ENCODE measurements at places on chromosomes 7 and 10.

GRCh38 chr10:87691506-87692070, 31.9 kb downstream of the PAPSS2 start:
- DNase-seq = no peak

GRCh38 chr10:22606164-22606614, 108.2 kb downstream of the PIP4K2A start:
- DNase-seq = peak; percentile 74

GRCh38 chr10:112248584-112249295, 34.5 kb upstream of the TECTB start:
- no peak for DNase-seq

GRCh38 chr10:46084321-46085165, 38.5 kb upstream of the MSMB start:
- DNase-seq = no peak

DNA sequence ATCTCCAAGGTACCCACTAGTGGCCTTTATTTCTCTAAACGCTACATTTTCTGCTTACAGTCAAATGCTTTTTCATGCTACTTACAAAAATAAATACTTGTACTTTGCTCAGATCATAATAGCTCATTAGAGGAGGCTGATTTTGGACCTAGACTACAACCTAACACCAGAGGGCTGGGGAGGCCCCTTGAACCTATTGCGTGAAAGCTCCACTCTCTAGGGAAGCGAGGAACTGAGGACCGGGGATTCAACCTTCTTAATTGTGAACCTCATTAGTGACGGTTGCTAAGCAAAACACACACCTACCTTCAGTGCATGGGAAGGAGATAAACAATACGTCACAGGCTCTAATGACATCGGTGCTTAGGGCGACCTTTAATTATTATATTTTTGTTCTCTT, 92.1 kb downstream of the EBF3 start:
- DNase-seq = no peak

- no peak for DNase-seq
These were observed 152.5 kb downstream of the AKR1D1 start for GRCh38 chr7:138228769-138229168.

GRCh38 chr7:150957133-150958020, 20.7 kb downstream of the KCNH2 start:
- DNase-seq = no peak

DNA sequence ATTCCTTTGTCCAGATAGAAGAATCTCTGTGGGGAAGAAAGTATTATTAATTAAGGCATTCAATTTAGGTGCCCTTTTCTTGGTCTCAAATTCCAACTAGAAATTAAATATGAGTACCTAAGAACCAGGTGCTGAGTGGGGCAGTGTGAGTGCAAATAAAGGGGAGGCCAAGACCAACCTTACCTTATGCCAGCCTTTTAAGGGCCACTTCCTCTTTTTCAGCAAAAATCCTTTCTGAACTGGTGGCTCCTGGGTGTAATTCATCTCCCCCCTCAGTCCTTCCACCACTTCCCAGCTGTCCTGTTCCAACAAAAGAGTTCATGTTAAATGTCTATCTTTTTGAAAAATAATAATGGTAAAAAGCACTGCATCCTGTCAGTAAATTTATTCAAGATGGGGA, 108.2 kb downstream of the OSBPL3 start:
- DNase-seq = no peak

DNA sequence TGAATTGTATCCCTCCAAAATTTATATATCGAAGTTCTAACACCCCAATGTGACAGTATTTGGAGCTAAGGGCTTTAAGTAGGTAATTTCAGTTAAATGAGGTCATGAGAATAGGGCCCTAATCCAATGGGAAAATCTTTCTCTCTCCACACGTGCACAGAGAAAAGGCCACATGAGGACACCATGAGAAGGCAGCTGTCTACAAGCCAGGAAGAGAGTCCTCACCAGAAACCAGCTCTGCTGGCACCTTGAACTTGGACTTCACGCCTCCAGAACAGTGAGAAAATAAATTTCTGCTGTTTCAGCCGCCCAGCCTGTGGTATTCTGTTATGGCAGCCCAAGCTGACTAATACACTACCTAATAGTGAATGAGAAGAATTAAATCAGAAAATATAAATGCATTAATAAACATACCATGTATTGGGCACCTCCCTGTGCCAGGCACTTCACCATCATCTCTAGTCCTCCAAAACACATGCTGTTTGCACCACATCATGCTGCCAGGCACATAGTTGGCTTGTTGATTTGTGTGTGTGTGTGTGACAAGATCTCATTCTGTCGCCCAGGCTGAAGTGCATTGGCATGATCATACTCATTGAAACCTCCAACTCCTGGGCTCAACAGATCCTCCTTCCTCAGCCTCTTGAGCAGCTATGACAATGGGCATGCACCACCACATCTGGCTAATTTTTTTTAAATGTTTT, 9.1 kb upstream of the TOMM7 start:
- DNase-seq = no peak
